Pons (tissue), 1 donor: ENCODE measurements at places on chromosomes 1 and 21.

- peak; percentile 98 for DNase-seq
Observed at GRCh38 chr1:182281541-182281940, 110.0 kb downstream of the GLUL start.

- no peak for DNase-seq
Observed at GRCh38 chr21:41755258-41755933, 11.5 kb downstream of the RIPK4 start.

- DNase-seq = peak; percentile 53
Observed at GRCh38 chr1:153985941-153986761, at the start of gene RAB13. RAB13 (minus strand) TSS chr1:153986339; CDS start chr1:153986236, 103 bp downstream.

- DNase-seq = no peak
Observed at GRCh38 chr1:68065766-68066165, 15.3 kb upstream of the DIRAS3 start.

GRCh38 chr1:26717017-26717491 is 21.2 kb downstream of the ARID1A start:
- no peak for DNase-seq
